Mammary epithelial cell (primary cell): ENCODE measurements at places on chromosomes 7 and 10. TPM values are rescaled to one million over a fixed set of nuclear protein-coding genes. Genes with fewer than 3 reads are reported as not detected.
A peak's percentile ranks its signal among the peaks of the same experiment; 100 is the strongest.

DNA sequence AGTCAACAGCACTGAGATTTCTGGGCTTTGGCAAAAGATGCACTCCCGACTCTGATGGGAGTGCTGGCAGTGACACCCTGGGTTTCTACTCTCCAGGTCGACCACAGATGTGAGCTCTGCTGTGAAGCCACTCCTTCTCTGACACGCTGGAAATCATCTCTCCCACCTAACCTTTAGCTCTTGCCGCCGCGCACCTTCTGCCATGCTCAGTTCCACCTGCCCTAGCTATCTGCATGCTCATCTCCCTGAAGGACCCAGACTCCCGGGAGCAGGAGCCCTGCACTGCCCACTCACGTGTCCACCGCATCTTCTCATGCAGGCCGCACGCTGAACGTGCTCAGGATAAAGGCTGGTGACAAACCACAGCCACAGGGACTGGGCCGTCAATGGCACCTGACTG, 174.8 kb downstream of the TNS3 start:
- DNase-seq, result no peak

DNA sequence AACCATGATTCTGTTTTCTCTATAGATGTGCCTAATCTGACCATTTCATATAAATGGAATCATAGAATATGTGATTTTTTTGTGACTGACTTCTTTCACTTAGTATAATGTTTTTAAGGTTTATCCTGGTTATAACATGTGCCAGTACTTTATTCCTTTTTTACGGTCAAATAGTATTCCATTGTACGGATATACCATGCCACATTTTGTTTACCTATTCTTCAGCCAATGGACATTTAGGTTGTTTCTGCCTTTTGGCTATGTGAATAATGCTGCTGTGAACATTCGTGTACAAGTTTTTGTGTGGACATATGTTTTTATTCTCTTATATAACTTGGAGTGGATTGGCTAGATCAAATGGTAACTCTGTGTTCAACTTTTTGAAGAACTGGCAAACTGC, 178.3 kb upstream of the TCF7L2 start:
- no peak for DNase-seq

DNA sequence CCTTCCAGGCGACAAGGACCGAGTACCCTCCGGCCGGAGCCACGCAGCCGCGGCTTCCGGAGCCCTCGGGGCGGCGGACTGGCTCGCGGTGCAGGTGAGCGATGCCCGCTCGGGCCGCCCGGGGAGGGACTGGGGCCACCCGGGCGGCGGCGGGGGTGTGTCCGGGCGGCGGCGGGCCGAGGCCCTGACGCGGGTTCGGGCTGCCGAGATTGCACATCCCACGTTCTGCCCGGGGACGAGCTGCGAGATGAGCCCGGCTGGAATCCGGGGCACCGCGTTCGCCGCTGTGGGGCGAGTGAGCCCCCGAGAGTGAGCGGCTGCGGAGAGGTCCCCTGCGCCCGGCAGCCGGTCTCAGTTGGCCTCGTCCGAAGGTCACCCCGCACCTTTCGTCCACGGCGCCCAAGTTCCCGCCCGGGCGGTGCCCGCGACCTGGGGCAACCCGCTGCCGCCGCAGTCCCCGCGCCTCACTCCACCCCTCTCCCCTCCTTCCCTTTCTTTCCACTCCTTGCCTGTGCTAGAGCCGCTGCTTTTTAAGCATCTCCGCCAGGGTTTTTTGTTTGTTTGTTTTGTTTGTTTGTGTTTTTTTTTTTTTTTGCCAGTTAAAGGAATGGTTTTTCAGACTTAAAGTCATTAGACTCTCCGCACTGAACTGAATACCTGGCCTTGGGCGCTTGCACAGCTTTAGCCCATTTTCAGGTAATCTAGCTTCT, 515 bp downstream of the RALA start:
- DNase-seq, result peak; percentile 29

- no peak for DNase-seq
Measured at GRCh38 chr10:131271195-131271880, 40.2 kb downstream of the TCERG1L start.

The FBXL15 gene
- total RNA-seq, result 5.0 TPM

GRCh38 chr10:10778959-10779358, 238.7 kb upstream of the CELF2 start:
- no peak for DNase-seq

DNA sequence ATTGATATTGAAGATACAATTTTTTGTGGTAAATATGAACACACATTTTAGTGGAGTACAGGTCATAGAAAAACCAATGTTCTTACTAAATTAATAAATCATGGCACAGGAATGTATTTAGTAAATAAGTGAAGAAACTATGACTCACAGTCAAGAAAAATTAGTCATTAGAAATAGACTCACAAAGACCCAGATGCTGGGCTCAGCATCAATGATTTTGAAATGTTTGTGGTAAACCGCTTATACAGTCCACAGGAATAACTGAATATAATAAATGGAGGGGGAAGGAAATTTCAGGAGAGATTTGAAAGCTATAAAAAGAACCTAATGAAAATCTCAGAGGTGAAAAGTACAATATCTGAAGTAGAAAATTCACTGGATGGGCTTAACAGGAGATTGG, 138.3 kb upstream of the ADCY1 start:
- peak; percentile 92 for DNase-seq

The TLX1 gene
- total RNA-seq, result not detected in 2 replicates

GRCh38 chr7:69122953-69123352, 475.3 kb upstream of the AUTS2 start:
- DNase-seq, result no peak

DNA sequence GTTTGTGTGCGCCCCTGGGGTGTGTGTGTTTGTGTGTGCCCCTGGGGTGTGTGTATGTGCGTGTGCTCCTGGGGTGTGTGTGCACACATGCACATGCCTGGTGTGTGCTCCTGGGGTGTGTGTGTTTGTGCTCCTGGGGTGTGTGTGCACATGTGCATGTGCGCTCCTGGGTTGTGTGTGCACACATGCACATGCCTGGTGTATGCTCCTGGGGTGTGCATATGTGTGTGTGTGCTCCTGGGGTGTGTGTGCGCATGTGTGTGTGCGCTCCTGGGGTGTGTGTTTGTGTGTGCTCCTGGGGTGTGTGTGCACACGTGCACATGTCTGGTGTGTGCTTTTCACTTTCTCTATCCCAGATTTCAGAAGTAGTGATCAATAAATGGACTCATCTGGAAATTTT, 321.0 kb downstream of the WDR37 start:
- no peak for DNase-seq

The ACHE gene
- total RNA-seq, result 0.14 and 0.40 TPM in 2 replicates
